Ureter (tissue), 1 donor: ENCODE measurements at places on chromosomes 5 and 9. TPM values are rescaled to one million over a fixed set of nuclear protein-coding genes. Genes with fewer than 3 reads are reported as not detected.
A peak's percentile ranks its signal among the peaks of the same experiment; 100 is the strongest.

The ZNF454 gene
- total RNA-seq, result 4.9 TPM

The TEX48 gene
- not detected for total RNA-seq

The PGM5 gene
- total RNA-seq, result 173 TPM

- no peak for DNase-seq
Observed at GRCh38 chr5:27015758-27016157, 22.6 kb downstream of the CDH9 start.

- DNase-seq, result no peak
Observed at GRCh38 chr9:137045294-137046087, 486 bp downstream of the NPDC1 start.

DNA sequence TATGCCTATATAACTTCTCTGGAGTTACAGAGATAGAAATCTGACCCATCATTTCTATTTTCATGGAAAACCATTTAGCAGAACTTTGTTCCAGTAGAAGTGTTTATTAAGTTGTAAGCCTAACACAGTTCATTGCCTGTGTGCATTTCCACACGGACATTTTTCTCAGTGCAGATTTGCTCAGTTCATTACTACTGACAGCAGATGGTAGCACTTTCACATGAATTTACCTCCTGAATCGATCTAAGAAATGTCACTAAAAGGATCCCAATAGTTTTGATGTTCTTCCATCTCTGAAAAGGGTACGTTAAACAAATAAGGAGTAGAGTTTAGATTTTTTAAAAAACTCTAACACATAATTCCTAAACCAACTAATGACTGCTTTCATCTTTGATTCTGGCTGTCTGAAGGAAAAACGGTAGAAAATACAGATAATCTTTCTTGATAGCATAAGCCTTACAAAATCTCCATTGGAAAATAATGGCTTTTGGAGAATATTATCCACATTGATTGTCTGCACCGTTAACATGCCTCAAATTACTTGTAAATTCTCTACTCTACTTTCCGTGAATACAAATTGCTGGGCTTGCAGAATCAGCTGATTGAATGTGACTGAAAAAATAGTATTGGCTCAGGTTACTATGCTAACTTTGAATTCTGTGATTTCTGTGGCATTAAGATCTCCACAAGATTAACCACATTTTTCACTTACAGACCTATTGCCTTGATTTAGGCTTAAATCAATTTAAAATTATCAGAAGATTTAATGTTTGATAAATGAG is 33.1 kb downstream of the RPS23 start:
- no peak for DNase-seq

DNA sequence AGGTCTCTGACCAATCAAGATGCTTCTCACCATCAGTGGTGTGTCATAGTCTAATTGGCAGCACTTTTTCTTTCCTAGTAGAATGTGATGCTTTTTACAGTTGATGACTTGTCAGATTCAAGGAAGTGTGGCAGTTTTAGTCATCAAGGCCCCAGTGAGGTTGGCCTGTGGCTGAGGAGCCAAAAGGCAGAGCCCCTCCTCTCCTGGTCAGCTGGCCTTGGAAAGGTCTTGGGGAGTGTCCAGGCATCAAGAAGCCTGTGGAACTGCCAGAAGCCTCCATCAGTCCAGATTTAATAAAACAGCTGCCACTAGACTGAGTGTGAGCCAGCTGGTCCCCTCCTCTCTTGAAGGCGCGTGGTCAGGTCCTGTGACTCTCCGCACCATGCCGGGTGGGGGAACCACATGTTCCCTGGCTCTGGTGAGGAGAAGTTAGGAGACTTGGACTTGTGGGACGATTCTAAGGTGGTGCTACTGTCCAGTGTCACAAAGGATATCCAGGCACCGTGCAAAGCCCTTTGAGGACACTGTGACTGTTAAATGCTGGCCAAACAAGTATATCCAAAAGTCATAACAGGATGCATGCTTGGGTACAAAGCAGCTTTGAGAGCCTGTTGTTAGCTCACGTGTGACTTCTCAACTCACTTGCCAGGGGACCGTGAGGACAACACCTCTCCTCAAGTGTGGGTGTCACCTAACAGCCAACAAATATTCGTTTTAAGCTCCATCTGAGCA is 6.1 kb upstream of the ANGPTL2 start:
- DNase-seq, result no peak

- peak; percentile 59 for DNase-seq
Observed at GRCh38 chr9:114805670-114806525, at the start of gene TNFSF15. TNFSF15 (minus strand) TSS chr9:114806039; CDS start chr9:114806012, 27 bp downstream.

- DNase-seq, result no peak
Observed at GRCh38 chr5:142245786-142246185, 79.0 kb downstream of the SPRY4 start.

GRCh38 chr5:143916451-143916850 is 104.5 kb downstream of the HMHB1 start:
- no peak for DNase-seq

- no peak for DNase-seq
Observed at GRCh38 chr9:130991778-130992681, 16.9 kb upstream of the LAMC3 start.
